Activated T-helper 2 cell treated with anti-CD3 and anti-CD28 coated beads, Interferon-gamma antibody, Interleukin-2, Interleukin-4, amounts not matched to agents 10 μg/mL and 5 μg/mL and 100 μg/mL, durations not matched to agents 14 hours and 24 hours and 36 hours (primary cell): ENCODE measurements at places on chromosomes 6 and 20. TPM values are rescaled to one million over a fixed set of nuclear protein-coding genes. Genes with fewer than 3 reads are reported as not detected.

Gene C6orf141
- total RNA-seq, result not detected in 2 replicates

GRCh38 chr6:14786455-14786854 lies 459.4 kb upstream of the JARID2 start:
- no peaks in the 10 kb centered on the region for H3K36me3 ChIP-seq
- H3K27me3 ChIP-seq, result no peaks in the 10 kb centered on the region
- no peak overlapping the region for H3K4me3 ChIP-seq
- H3K27ac ChIP-seq, result no peak overlapping the region
- H3K4me1 ChIP-seq, result peaks cover 48% of the 10 kb centered on the region
- no peak for DNase-seq

GRCh38 chr6:62286470-62286843 lies 432 bp upstream of the KHDRBS2 start:
- H3K36me3 ChIP-seq, result no peaks in the 10 kb centered on the region
- H3K27ac ChIP-seq, result no peak overlapping the region
- no peaks in the 10 kb centered on the region for H3K4me1 ChIP-seq
- no peak for DNase-seq

GRCh38 chr6:122524056-122524455 lies 52.4 kb upstream of the SERINC1 start:
- DNase-seq, result no peak
- no peaks in the 10 kb centered on the region for H3K36me3 ChIP-seq
- H3K4me1 ChIP-seq, result no peaks in the 10 kb centered on the region
- no peak overlapping the region for H3K27ac ChIP-seq
- H3K27me3 ChIP-seq, result peaks cover 14% of the 10 kb centered on the region
- H3K4me3 ChIP-seq, result no peak overlapping the region
